ENCODE measurements at places on chromosomes 2 and 18. TPM values are rescaled to one million over a fixed set of nuclear protein-coding genes. Genes with fewer than 3 reads are reported as not detected.

DNA sequence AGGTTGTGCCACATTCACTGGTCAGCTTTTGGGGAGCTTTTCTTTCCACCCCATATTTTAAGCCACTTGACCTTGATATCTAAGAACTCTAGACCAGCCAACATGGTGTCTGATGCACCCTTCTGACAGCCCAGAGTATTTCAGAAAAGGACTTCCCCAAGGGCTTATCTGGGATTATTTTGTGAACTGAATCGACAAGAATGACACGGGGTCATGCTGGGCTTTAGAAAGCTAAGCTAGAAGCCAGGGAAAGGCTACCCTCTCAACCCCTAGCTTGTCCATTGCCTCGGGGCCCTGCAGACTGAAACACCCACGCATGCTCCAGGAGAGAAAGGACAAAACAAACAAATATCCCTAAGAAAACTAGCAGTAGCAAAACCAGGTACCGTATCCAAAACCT is 16.0 kb downstream of the SLC4A5 start:
- peaks cover 1% of the 10 kb centered on the region for H3K36me3 ChIP-seq
- H3K27me3 ChIP-seq: no peaks in the 10 kb centered on the region
- DNase-seq: no peak
- no peak overlapping the region for H3K27ac ChIP-seq

DNA sequence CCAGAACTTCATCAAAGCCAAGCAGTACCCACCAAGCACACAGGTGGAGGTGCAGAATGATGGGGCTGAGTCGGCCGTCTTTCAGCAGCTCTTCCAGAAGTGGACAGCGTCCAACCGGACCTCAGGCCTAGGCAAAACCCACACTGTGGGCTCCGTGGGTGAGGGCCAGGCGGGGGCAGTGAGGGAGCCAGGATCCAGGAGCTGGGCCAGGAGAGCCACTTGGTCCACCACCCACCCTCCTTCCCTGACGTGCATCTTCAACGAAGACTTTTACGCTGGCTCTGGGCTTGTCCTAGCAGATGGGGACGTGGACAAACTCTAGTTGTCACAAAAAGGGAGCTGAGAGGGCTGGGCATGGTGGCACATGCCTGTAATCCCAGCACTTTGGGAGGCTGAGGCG is 11.8 kb downstream of the VIL1 start:
- no peaks in the 10 kb centered on the region for H3K36me3 ChIP-seq
- no peak overlapping the region for H3K27ac ChIP-seq
- no peak overlapping the region for H3K4me3 ChIP-seq
- DNase-seq: no peak

GRCh38 chr2:225399504-225399903 is at the start of gene NYAP2:
Gene NYAP2 (plus strand): TSS chr2:225399710. CDS start chr2:225408881, 9,171 bp downstream.
- no peak within 1 kb of the TSS for H3K4me3 ChIP-seq
- H3K27ac ChIP-seq: no peak within 1 kb of the TSS
- peaks cover 17% of the 10 kb centered on the region for H3K27me3 ChIP-seq
- no peak for DNase-seq
- H3K36me3 ChIP-seq: no peaks in the 10 kb centered on the region

DNA sequence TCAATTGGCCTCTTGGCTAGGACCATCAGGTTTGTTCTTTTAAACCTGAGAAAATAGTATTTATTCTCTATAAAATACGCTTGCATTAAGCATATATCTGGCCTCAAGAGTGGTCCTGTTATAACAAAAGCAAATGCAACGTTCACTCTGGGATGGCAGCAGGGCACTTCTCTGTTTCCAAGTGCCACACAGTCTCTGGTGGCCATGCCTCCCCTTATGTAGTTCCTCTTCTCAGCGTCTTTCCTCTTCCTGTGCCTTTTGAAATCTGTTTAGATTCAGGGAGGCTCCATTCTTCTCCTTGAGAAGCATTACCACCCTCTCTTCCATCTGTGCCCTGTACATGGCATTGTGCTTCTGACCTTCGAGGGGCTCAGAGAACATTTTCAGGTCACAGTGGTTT is 51.9 kb downstream of the TSHZ1 start:
- DNase-seq: no peak
- peaks cover 40% of the 10 kb centered on the region for H3K4me1 ChIP-seq
- H3K36me3 ChIP-seq: peaks cover 4% of the 10 kb centered on the region
- H3K4me3 ChIP-seq: no peak overlapping the region
- H3K27ac ChIP-seq: peak overlapping the region; percentile 25

DNA sequence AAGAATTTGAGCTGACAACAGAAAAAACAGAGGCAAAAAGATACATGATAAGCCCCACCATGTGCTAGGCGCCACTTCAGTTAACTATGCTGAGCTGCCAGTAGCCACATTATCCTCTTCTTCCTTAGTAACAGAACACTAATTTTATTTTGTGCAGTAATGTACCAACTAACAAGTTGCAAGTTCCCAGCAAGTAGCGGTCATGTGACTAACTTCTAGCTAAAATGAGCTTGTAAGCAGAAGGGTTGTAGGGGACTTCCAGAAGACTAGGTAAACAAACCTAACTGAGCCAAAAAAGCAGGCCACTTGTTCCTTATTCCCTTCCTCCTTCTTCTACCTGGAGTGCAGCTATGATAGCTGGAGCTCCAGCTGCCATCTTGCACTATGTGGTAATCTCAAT is 75.5 kb downstream of the DTNB start:
- no peaks in the 10 kb centered on the region for H3K27me3 ChIP-seq
- H3K36me3 ChIP-seq: peaks cover 2% of the 10 kb centered on the region
- peaks cover 28% of the 10 kb centered on the region for H3K4me1 ChIP-seq
- H3K4me3 ChIP-seq: no peak overlapping the region

DNA sequence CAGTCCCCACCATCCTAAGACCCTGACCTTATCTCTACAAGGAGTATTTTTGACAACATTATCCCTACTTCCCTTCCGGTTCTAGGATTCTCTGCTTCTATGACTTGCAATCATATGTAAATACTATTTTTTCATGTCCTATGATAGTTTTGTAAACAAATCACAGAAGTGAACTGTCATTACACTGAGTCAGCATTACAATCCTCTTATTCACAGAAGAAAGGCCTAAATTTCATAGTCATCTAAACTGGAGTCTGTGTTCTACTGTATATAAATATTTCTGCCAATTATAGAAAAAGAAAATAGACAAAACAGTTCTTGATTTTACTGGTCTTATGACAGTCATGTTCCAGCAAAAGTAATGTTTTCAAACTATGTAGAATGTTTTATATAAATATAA is 265.1 kb downstream of the NCKAP5 start:
- DNase-seq: no peak
- H3K36me3 ChIP-seq: no peaks in the 10 kb centered on the region
- no peak overlapping the region for H3K4me3 ChIP-seq

GRCh38 chr2:104846786-104847585 is 6.9 kb upstream of the POU3F3 start:
- H3K4me3 ChIP-seq: no peak overlapping the region
- no peak for DNase-seq
- no peak overlapping the region for H3K27ac ChIP-seq
- H3K4me1 ChIP-seq: peaks cover 12% of the 10 kb centered on the region
- H3K36me3 ChIP-seq: no peaks in the 10 kb centered on the region

- H3K4me3 ChIP-seq: no peak overlapping the region
- no peaks in the 10 kb centered on the region for H3K27me3 ChIP-seq
- DNase-seq: no peak
- no peak overlapping the region for H3K27ac ChIP-seq
These were observed 315.1 kb upstream of the EPAS1 start for GRCh38 chr2:45982096-45982495.

DNA sequence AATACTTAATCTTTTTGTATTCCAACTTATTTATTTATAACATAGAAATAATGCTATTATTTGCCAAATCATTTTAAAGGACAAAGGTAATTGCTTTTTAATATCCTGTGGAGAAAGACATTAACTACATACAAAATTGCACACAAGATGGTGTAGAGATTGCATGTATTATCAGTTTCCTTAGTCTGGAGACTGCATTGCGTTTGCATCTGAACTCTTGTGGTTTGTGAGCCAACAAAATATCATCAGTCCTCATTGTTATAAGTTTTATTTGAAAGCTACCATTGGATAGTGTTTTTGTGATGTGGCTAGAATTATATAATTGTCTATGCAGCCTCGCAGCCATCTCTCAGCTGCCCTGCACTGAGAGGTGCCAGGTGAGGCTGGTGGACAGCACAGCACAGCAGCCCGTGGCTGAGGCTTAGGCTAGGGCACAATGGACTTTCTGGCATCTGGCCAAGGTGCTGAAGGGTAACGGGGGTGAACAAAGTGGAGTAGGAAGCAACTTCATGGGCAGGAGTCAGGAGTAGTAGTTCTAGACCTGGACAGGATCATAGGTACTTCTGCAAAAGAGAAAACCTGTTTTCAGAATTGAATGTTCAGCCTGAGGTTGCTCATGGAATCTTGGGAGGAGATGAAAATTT is 15.1 kb downstream of the RASGRP3 start:
- peaks cover 13% of the 10 kb centered on the region for H3K27me3 ChIP-seq
- peaks cover 1% of the 10 kb centered on the region for H3K36me3 ChIP-seq
- DNase-seq: no peak
- H3K27ac ChIP-seq: no peak overlapping the region
- peaks cover 45% of the 10 kb centered on the region for H3K4me1 ChIP-seq

GRCh38 chr2:219737270-219737691 is 109.9 kb downstream of the SLC4A3 start:
- DNase-seq: no peak
- no peak overlapping the region for H3K27ac ChIP-seq
- peaks cover 9% of the 10 kb centered on the region for H3K27me3 ChIP-seq
- no peaks in the 10 kb centered on the region for H3K36me3 ChIP-seq
- no peak overlapping the region for H3K4me3 ChIP-seq

DNA sequence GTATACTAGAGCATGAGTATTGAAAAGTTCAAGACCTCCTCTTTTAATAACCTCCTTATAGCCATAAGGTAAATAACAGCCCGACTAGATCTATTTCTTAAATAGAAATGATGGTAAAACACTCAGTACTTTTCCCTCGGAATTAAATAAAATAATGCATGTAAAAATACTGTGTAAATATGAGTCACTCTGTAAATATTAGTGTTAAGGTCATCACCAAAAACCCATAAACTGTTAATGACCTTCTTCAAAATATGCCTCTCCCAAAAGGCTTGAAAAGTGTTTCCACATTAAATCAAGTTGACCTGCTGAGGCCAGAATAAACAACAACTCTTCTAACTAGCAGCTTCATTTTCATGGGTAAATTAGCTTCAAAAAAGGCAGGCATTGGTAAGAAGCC is 25.3 kb upstream of the BZW1 start:
- H3K27me3 ChIP-seq: peaks cover 4% of the 10 kb centered on the region
- no peak overlapping the region for H3K4me3 ChIP-seq
- H3K36me3 ChIP-seq: no peaks in the 10 kb centered on the region
- DNase-seq: no peak
- peaks cover 16% of the 10 kb centered on the region for H3K4me1 ChIP-seq

- DNase-seq: no peak
- H3K27me3 ChIP-seq: no peaks in the 10 kb centered on the region
- H3K4me3 ChIP-seq: no peak overlapping the region
- no peaks in the 10 kb centered on the region for H3K4me1 ChIP-seq
These were observed 1155.8 kb upstream of the CHAC2 start for GRCh38 chr2:52611759-52612158.

DNA sequence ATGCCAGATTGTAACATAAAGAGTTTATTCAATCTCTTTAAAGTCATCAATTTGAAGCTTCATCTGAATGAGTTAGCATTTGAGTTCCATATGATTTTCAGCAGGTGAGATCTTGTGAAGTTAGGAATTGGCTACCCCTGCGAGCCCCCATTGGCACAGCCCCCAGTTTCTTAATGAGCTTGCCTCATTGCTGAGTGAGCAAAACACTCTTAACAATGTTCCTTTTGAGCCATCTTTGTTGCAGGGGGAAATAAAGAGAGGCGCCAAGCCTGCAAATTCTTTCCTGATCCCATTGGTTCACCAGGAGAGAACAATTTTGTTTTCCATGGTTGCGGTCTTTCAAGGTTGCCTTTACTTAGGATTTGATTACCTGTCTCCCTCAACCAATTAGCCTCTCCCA is 18.7 kb downstream of the DPP10 start:
- DNase-seq: no peak
- no peaks in the 10 kb centered on the region for H3K36me3 ChIP-seq

- no peaks in the 10 kb centered on the region for H3K36me3 ChIP-seq
- H3K27me3 ChIP-seq: peaks cover 7% of the 10 kb centered on the region
- no peak for DNase-seq
- no peak overlapping the region for H3K27ac ChIP-seq
- H3K4me1 ChIP-seq: no peaks in the 10 kb centered on the region
These were observed 6.3 kb downstream of the MYO7B start for GRCh38 chr2:127541809-127542208.

GGCX gene
- 25.2 TPM for total RNA-seq

RAB6C gene
- not detected for total RNA-seq

EVX2 gene
- total RNA-seq: not detected

All from activated CD4-positive, alpha-beta memory T cell treated with anti-CD3 and anti-CD28 coated beads for 36 hours (primary cell).